ENCODE measurements at places on chromosomes 16 and 17. TPM values are rescaled to one million over a fixed set of nuclear protein-coding genes. Genes with fewer than 3 reads are reported as not detected.
A peak's percentile ranks its signal among the peaks of the same experiment; 100 is the strongest.

GRCh38 chr17:59416184-59416583, 84.7 kb downstream of the YPEL2 start:
- H3K27ac ChIP-seq: no peak overlapping the region
- no peak for DNase-seq
- no peaks in the 10 kb centered on the region for H3K36me3 ChIP-seq
- H3K4me3 ChIP-seq: no peak overlapping the region
- no peaks in the 10 kb centered on the region for H3K4me1 ChIP-seq

- H3K27me3 ChIP-seq: peaks cover 22% of the 10 kb centered on the region
- H3K4me3 ChIP-seq: no peak overlapping the region
- no peaks in the 10 kb centered on the region for H3K4me1 ChIP-seq
- H3K36me3 ChIP-seq: no peaks in the 10 kb centered on the region
These were observed 50.0 kb upstream of the TNRC6C start for GRCh38 chr17:77908501-77908900.

GRCh38 chr17:58331815-58332777, 3.5 kb upstream of the TSPOAP1 start:
- no peak overlapping the region for H3K4me3 ChIP-seq
- DNase-seq: no peak
- H3K36me3 ChIP-seq: no peaks in the 10 kb centered on the region
- no peak overlapping the region for H3K27ac ChIP-seq
- H3K27me3 ChIP-seq: no peaks in the 10 kb centered on the region

The SOST gene
- not detected for total RNA-seq

DNA sequence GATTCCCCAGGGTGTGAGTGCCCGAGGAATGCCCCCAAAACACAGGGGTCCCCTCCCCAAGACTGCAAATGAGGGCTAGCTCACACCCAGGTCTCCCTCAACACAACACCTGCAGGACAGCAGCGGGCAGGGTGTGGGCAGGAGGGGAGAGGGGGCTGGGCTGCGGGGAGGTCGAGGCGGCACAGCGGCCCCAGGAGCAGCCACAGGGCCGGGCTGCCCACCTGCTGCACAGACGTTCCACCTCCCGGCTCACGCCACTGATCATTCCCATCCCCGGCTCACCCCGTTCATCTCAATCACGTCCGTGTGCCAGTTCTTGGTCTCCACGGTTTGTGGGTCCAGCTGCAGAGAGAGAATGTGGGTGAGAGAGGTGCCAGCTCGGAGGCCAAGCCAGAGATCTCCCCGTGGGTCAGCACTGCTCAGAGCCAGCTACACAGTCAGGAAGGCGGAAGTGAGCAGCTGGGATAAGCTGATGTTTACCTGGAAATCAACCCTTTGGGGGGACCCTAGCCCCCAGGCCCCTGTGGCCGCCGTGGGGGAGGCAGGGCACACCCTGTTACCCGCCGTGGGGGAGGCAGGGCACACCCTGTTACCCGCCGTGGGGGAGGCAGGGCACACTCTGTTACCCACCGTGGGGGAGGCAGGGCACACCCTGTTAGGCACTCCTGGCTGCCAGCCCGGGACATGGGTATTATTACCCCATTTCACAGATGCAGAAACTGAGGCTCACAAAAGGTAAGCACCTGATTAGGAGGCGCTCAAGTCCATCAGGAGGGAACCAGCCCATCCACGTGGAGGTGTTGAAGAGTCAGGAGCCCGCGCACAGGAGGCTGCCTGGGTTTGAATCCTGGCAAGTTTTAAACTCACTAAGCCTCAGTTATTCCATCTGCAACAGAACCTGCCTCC, 16.1 kb downstream of the TIMM22 start:
- no peaks in the 10 kb centered on the region for H3K27me3 ChIP-seq
- no peaks in the 10 kb centered on the region for H3K4me1 ChIP-seq
- DNase-seq: no peak

GRCh38 chr16:53982631-53983042, 278.7 kb downstream of the FTO start:
- H3K4me1 ChIP-seq: no peaks in the 10 kb centered on the region
- no peaks in the 10 kb centered on the region for H3K27me3 ChIP-seq

DNA sequence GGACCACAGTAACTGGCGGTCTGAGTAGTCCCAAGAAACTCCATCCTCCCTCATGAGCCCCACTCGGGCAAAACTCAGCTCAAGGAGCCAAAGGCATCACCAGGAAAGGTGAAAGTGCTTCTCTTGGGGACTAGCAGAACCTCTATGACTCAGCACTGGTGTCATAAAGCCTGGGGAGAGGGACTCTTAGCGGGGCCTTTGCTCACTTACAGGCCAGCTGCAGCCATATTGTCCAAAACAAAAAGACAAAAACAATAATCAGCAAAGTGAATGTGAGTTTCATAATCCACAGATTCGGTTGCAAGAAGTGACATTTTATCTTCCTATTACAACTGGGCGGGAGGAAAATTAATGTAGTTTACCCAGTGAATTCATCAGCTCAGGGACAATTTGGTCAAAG, at the start of gene TEKT5:
TSS of gene TEKT5 (minus strand) at position 101 of the 400 bp plus-strand sequence. CDS start at position 44, 57 bp downstream.
- no peak for DNase-seq
- no peaks in the 10 kb centered on the region for H3K27me3 ChIP-seq
- no peaks in the 10 kb centered on the region for H3K4me1 ChIP-seq
- no peak within 1 kb of the TSS for H3K4me3 ChIP-seq
- no peaks in the 10 kb centered on the region for H3K36me3 ChIP-seq
- no peak within 1 kb of the TSS for H3K27ac ChIP-seq

GRCh38 chr17:54860617-54861470, 39.8 kb upstream of the TOM1L1 start:
- DNase-seq: no peak
- H3K4me1 ChIP-seq: no peaks in the 10 kb centered on the region

- H3K4me1 ChIP-seq: no peaks in the 10 kb centered on the region
- H3K27ac ChIP-seq: no peak overlapping the region
- no peaks in the 10 kb centered on the region for H3K27me3 ChIP-seq
- H3K4me3 ChIP-seq: no peak overlapping the region
These were observed 199.6 kb upstream of the MAF start for GRCh38 chr16:79800016-79800608.

The PRMT7 gene
- 33.1 TPM for total RNA-seq

The ARL5C gene
- total RNA-seq: not detected

DNA sequence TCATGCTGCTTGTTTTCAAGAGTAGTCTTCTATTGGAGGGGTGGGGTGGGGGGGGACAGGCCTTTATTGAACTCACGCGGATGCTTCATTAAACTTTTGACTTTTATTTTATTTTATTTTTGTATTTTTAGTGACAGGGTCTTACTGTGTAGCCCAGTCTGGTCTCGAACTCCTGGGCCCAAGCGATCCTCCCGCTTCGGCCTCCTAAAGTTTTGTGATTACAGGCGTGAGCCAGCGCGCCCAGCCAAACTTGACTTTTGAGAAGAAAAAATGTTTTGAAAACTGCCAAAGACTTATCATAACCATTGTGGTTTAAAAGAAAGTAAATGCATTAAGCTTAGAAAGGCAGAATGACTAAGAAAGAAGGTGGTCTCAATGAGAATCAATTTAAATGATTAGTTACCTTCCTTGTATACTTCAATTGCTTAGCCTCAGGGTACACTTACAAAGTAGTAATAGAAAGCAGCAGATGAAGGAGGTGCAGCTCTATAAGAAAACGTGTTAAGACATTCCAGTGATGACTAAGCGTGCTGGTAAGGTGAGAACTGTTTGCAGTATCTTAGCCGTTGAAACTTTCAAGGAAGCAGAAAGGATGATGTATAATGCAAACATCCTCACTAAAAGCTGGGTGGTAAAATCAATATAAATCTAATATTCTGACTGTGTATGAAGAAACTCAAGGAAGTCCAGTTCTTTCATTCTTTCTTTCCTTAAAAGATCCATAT, 1.2 kb downstream of the AP2B1 start:
- no peaks in the 10 kb centered on the region for H3K27me3 ChIP-seq
- peak overlapping the region; percentile 97 for H3K27ac ChIP-seq
- peaks cover 5% of the 10 kb centered on the region for H3K36me3 ChIP-seq

DNA sequence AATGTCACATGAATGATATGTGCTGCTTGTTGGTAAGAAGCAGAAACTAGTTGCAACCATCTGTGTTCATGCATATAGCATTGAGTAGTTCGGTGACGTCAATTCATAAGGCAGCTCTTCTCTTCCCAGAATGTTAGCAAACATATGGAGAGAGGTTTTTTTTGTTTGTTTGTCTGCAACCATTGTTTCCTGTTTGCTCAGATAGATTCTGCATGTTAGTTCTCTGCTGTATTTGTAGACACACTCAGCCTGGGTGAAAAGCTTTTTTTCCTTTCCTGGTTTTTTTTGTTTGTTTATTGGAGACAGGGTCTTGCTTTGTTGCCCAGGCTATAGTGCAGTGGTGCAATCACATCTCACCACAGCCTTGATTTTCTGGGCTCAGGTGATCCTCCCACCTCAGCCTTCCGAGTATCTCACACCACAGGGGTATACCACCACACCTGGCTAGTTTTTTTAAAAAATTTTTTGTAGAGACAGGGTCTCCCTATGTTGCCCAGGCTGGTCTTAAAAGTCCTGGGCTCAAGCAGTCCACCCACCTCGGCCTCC, 16.7 kb downstream of the WSB1 start:
- no peaks in the 10 kb centered on the region for H3K27me3 ChIP-seq
- no peak overlapping the region for H3K4me3 ChIP-seq
- no peak overlapping the region for H3K27ac ChIP-seq

The USH1G gene
- total RNA-seq: not detected

The SEPTIN12 gene
- not detected for total RNA-seq

- no peak overlapping the region for H3K27ac ChIP-seq
- no peaks in the 10 kb centered on the region for H3K36me3 ChIP-seq
- H3K4me3 ChIP-seq: no peak overlapping the region
- H3K27me3 ChIP-seq: no peaks in the 10 kb centered on the region
- no peak for DNase-seq
These were observed 19.4 kb upstream of the UBE2I start for GRCh38 chr16:1290063-1290501.

The COPZ2 gene
- total RNA-seq: 5.4 TPM

The CSH1 gene
- not detected for total RNA-seq

GRCh38 chr17:36940313-36941264, 3.3 kb downstream of the LHX1 start:
- H3K4me1 ChIP-seq: no peaks in the 10 kb centered on the region
- DNase-seq: no peak
- no peak overlapping the region for H3K27ac ChIP-seq
- no peaks in the 10 kb centered on the region for H3K36me3 ChIP-seq
- no peak overlapping the region for H3K4me3 ChIP-seq
